ELR (cell line): ENCODE measurements at places on chromosomes 5 and 9.

DNA sequence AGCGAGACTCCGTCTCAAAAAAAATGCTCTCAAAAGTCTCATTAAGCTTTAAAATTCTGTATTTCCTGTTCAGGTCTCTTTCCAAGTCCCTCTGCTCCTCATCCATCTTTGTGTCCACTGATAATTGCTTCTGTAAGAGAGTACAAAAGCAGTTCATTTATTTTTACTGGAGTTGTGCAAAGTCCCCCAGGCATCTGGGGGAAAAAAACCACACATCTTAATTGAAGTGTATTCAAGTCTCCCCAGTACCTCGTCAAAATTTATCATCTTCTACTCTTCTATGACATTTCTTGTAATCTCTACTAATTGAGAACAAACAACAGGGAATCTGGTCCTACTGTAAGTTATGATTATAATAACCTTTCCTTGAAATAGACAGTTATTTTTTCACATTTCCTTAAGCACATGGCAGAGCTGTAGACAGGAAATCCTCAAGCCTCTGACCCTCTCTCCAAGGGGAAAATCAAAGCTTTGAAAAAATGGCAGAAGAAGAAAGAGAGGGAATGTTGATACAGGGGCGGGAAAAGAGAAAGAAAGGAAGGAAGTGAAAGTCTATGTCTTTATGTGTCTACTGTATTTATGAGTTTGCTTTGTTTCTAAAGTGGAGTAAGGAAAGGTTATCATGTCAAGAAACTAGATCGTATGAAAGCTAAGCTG is 51.5 kb downstream of the RAI14 start:
- no peak for DNase-seq

- peak; percentile 10 for DNase-seq
Observed at GRCh38 chr5:38420246-38420645, 136.2 kb downstream of the LIFR start.

GRCh38 chr5:40171971-40172370 is 507.7 kb upstream of the PTGER4 start:
- peak; percentile 92 for DNase-seq

- DNase-seq, result no peak
Observed at GRCh38 chr5:113212244-113212920, 222.4 kb downstream of the TSSK1B start.

- DNase-seq, result no peak
Observed at GRCh38 chr5:153365547-153365946, 124.9 kb upstream of the GRIA1 start.

GRCh38 chr5:57445705-57446037 is 36.9 kb downstream of the ACTBL2 start:
- no peak for DNase-seq

- no peak for DNase-seq
Observed at GRCh38 chr5:172885597-172886340, 51.7 kb downstream of the ERGIC1 start.

GRCh38 chr5:138241688-138242571 is 28.8 kb upstream of the CDC23 start:
- DNase-seq, result peak; percentile 42

- DNase-seq, result no peak
Observed at GRCh38 chr9:14923701-14924100, 13.5 kb upstream of the FREM1 start.
